Gastrocnemius medialis (tissue), 4 donors: ENCODE measurements at places on chromosomes 7 and 10. TPM values are rescaled to one million over a fixed set of nuclear protein-coding genes. Genes with fewer than 3 reads are reported as not detected.

Gene GNGT1
- not detected for total RNA-seq

Gene KEL
- total RNA-seq: not detected

Gene AGMO
- total RNA-seq: 0.11 TPM

Gene SEMA3D
- not detected for total RNA-seq

Gene NEUROG3
- not detected for total RNA-seq

Gene CRHR2
- 0.52 TPM for total RNA-seq

Gene PRKCQ
- total RNA-seq: 70.7 TPM

Gene VIM
- total RNA-seq: 355 TPM

Gene PNLIP
- total RNA-seq: not detected

Gene MEOX2
- 16.2 TPM for total RNA-seq

Gene LIPF
- total RNA-seq: 0.36 TPM

Gene KIAA1217
- 152 TPM for total RNA-seq
